ENCODE measurements at places on chromosomes 12 and 14. TPM values are rescaled to one million over a fixed set of nuclear protein-coding genes. Genes with fewer than 3 reads are reported as not detected.

KLRG1 gene
- 2.8 TPM for total RNA-seq

TSHR gene
- total RNA-seq, result 0.08 TPM

AGAP2 gene
- 1.7 TPM for total RNA-seq

HIF1A gene
- total RNA-seq, result 53.6 TPM

PLA2G1B gene
- 0.84 TPM for total RNA-seq

SLC38A6 gene
- total RNA-seq, result 7.1 TPM

SPIC gene
- 17.7 TPM for total RNA-seq

CARMIL3 gene
- 0.05 TPM for total RNA-seq

FOXN4 gene
- total RNA-seq, result not detected

KRT85 gene
- not detected for total RNA-seq

TOMM20L gene
- not detected for total RNA-seq

MUCL1 gene
- not detected for total RNA-seq

ITGA7 gene
- 3.8 TPM for total RNA-seq

MYO1H gene
- total RNA-seq, result not detected

KRT72 gene
- total RNA-seq, result not detected

EID3 gene
- 6.4 TPM for total RNA-seq

SLCO1B1 gene
- total RNA-seq, result 170 TPM

EML1 gene
- total RNA-seq, result 5.1 TPM

KRT75 gene
- not detected for total RNA-seq

CD4 gene
- 44.8 TPM for total RNA-seq

PAWR gene
- 24.1 TPM for total RNA-seq

SERPINA5 gene
- 250 TPM for total RNA-seq

TSPAN19 gene
- not detected for total RNA-seq

SERPINA10 gene
- total RNA-seq, result 256 TPM

RPL10L gene
- total RNA-seq, result not detected

RHEBL1 gene
- 1.2 TPM for total RNA-seq

SERPINA12 gene
- total RNA-seq, result not detected
